ENCODE measurements at places on chromosomes 2 and 18. TPM values are rescaled to one million over a fixed set of nuclear protein-coding genes. Genes with fewer than 3 reads are reported as not detected.
A peak's percentile ranks its signal among the peaks of the same experiment; 100 is the strongest.

- no peaks in the 10 kb centered on the region for H3K27me3 ChIP-seq
- H3K4me3 ChIP-seq: no peak overlapping the region
- DNase-seq: no peak
- no peaks in the 10 kb centered on the region for H3K4me1 ChIP-seq
- H3K27ac ChIP-seq: no peak overlapping the region
- H3K36me3 ChIP-seq: no peaks in the 10 kb centered on the region
These were observed 8.3 kb upstream of the ASB1 start for GRCh38 chr2:238418196-238418998.

The MAP2 gene
- 57.6 TPM for total RNA-seq

- H3K4me1 ChIP-seq: no peaks in the 10 kb centered on the region
- H3K4me3 ChIP-seq: no peak overlapping the region
- DNase-seq: no peak
- H3K27me3 ChIP-seq: no peaks in the 10 kb centered on the region
These were observed 187.8 kb upstream of the SIX3 start for GRCh38 chr2:44753552-44754285.

The ALS2 gene
- total RNA-seq: 6.5 TPM

The IL36G gene
- not detected for total RNA-seq

- H3K36me3 ChIP-seq: no peaks in the 10 kb centered on the region
- DNase-seq: no peak
- H3K27me3 ChIP-seq: no peaks in the 10 kb centered on the region
- no peaks in the 10 kb centered on the region for H3K4me1 ChIP-seq
These were observed 813.2 kb downstream of the RNF144A start for GRCh38 chr2:7730449-7730848.

GRCh38 chr2:149068996-149069888 is 30.7 kb downstream of the LYPD6B start:
- H3K4me1 ChIP-seq: peaks cover 3% of the 10 kb centered on the region
- DNase-seq: no peak
- H3K36me3 ChIP-seq: no peaks in the 10 kb centered on the region
- no peak overlapping the region for H3K4me3 ChIP-seq
- peak overlapping the region; percentile 32 for H3K27ac ChIP-seq
- no peaks in the 10 kb centered on the region for H3K27me3 ChIP-seq

DNA sequence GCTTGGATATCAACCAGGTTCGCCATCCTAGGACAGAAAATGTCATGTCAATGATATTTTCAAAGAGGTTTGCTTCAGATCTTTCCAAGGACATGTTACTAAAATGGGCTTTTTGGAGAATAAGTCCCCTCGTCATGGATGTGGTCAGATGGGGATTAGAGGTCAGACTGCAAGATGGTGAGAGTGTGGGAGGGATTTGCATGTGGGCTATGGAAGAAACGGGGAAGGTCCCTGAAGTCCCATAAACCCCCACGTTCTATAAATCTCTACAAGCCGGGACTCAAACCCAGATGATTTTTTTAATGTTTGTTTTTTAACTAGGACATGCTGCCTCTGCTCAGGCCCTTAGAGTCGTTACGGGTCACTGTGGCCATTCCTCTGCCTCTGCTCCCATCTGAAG is 37.7 kb upstream of the IGFBP5 start:
- H3K4me3 ChIP-seq: no peak overlapping the region
- H3K36me3 ChIP-seq: no peaks in the 10 kb centered on the region
- DNase-seq: no peak
- H3K27ac ChIP-seq: no peak overlapping the region
- H3K27me3 ChIP-seq: no peaks in the 10 kb centered on the region

DNA sequence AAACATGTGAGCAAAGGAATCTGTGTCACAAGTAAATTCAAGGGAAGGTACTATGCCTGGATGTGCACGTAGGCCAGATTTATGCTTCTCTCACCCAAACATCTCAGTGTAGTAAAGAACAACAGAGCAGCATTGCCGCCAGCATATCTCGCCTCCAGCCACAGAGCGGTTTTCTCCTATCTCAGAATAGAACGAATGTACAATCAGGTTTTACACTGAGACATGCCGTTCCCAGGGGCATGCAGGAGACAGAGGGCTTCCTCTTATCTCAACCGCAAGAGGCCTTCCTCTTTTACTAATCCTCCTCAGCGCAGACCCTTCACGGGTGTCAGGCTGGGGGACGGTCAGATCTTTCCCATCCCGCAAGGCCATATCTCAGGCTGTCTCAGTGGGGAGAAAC is 175.3 kb downstream of the RPIA start:
- no peak for DNase-seq
- no peak overlapping the region for H3K4me3 ChIP-seq
- H3K4me1 ChIP-seq: no peaks in the 10 kb centered on the region
- no peaks in the 10 kb centered on the region for H3K27me3 ChIP-seq

The LINC00305 gene
- total RNA-seq: not detected

DNA sequence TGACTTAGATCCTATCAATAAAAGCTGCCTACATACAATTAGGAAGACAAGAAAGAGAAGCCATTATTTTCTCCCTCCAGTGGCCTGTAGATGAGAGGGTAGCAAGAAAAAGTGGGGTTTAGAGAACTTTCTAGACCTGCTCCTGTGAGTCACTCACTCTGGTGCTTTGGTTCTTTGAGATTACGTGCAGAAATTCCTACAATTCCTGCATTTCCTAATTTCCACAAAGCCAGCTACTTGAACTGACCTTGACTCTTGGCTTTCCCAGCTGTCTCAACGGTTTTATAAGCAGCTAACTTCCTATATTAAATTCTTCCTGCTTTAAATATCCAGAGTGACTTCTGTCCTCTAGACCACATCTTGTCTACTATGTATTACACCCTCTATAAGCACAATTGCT is 899.5 kb upstream of the KLHL29 start:
- no peak overlapping the region for H3K4me3 ChIP-seq
- H3K4me1 ChIP-seq: peaks cover 3% of the 10 kb centered on the region
- H3K27ac ChIP-seq: no peak overlapping the region
- no peaks in the 10 kb centered on the region for H3K36me3 ChIP-seq
- no peaks in the 10 kb centered on the region for H3K27me3 ChIP-seq

The ITM2C gene
- 84.9 TPM for total RNA-seq

- no peaks in the 10 kb centered on the region for H3K27me3 ChIP-seq
- no peak overlapping the region for H3K4me3 ChIP-seq
- no peak for DNase-seq
- no peaks in the 10 kb centered on the region for H3K4me1 ChIP-seq
These were observed 204.9 kb downstream of the PTGR3 start for GRCh38 chr18:75003764-75004690.

GRCh38 chr2:71464389-71464788 is 11.0 kb downstream of the DYSF start:
- peak; percentile 21 for DNase-seq
- H3K27ac ChIP-seq: no peak overlapping the region
- no peak overlapping the region for H3K4me3 ChIP-seq
- H3K4me1 ChIP-seq: peaks cover 13% of the 10 kb centered on the region
- no peaks in the 10 kb centered on the region for H3K27me3 ChIP-seq
- H3K36me3 ChIP-seq: no peaks in the 10 kb centered on the region

DNA sequence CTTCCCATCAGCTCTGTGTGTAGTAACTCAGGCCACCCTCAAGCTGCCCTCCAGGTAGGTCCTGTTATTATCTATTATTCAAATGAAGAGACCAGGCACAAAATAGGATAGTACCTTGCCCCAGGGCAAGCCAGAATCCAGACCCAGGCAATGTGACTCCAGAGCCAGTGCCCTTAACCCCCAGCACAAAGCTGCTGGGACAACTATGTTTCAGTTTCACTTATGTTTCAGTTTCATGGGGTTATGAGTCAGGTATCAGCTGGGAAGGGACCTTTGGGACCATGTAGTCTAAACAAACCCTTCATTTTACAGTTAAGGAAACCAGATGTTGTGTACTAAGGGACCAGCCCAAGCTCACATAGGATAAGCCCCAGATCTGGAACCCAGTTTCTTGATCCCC is 10.0 kb downstream of the HK2 start:
- no peaks in the 10 kb centered on the region for H3K27me3 ChIP-seq
- peaks cover 10% of the 10 kb centered on the region for H3K4me1 ChIP-seq
- no peaks in the 10 kb centered on the region for H3K36me3 ChIP-seq
- no peak overlapping the region for H3K4me3 ChIP-seq

Data from ascending aorta (tissue), 2 donors.